ENCODE measurements at places on chromosomes 2 and 18.

- DNase-seq, result no peak
Observed at GRCh38 chr18:8948471-8949149, 153.9 kb upstream of the NDUFV2 start.

- no peak for DNase-seq
Observed at GRCh38 chr2:151363709-151364108, 6.3 kb downstream of the TNFAIP6 start.

DNA sequence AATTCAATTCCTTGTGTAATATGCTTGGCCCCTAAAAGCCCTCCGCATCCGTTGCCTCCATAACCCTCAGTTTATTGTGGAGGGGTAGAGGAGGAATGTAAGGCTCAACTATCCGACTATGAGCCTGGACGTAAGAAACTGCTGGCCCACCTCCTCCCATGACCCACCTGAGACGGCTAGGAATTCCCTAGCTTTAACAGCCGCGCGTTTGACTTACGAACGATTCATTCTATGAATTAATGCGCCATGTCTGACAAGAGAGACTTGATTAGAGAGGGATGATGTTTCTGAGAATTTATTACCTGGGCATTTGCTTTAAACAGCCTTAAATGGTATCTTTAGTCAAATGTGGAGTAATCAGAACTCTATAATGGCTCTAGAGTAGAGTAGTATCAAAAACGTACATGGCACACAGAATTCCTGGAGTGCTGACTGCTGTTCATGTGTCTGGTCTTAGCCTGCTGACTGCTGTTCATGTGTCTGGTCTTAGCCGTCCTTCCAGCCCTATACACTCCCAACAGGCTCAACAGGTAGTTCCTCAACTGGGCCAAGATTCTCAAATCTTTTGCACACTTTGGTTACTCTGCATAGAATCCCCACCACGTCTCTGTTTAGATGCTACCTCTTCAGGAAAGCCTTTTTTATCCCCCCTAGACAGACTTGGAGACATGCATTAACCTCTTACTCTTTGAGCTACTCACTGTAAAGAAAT is 899 bp upstream of the GFPT1 start:
- no peak for DNase-seq

DNA sequence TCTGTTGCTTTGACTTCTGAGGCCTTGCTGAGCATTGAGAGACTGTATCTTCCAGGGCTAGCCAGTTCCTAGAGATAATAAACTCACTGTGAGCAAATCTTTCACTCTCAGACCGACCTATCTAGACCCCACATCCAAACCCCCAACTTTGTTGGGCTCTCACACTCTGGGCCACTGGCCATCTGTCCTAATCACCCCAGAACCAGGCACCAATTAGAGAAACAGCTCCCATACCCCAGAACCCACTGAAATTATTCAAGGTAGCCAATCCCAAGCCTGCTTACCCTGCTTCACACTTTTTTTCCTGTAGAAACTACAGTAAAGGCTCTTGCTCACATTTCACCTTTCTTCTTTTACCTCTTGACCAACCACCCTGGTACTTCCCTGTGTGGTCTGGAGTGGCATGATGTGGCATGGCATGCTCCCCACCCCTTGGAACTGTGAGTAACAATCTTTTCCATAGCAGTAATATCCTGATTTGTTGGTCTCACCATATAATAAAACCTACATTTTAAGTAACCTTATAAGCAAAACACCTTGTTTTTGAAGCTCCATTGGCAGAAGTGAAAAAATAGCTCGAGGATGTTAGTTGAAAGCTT is 55.2 kb downstream of the ANKRD12 start:
- DNase-seq, result no peak

- peak; percentile 54 for DNase-seq
Observed at GRCh38 chr2:222708274-222708710, 36.8 kb downstream of the MOGAT1 start.

DNA sequence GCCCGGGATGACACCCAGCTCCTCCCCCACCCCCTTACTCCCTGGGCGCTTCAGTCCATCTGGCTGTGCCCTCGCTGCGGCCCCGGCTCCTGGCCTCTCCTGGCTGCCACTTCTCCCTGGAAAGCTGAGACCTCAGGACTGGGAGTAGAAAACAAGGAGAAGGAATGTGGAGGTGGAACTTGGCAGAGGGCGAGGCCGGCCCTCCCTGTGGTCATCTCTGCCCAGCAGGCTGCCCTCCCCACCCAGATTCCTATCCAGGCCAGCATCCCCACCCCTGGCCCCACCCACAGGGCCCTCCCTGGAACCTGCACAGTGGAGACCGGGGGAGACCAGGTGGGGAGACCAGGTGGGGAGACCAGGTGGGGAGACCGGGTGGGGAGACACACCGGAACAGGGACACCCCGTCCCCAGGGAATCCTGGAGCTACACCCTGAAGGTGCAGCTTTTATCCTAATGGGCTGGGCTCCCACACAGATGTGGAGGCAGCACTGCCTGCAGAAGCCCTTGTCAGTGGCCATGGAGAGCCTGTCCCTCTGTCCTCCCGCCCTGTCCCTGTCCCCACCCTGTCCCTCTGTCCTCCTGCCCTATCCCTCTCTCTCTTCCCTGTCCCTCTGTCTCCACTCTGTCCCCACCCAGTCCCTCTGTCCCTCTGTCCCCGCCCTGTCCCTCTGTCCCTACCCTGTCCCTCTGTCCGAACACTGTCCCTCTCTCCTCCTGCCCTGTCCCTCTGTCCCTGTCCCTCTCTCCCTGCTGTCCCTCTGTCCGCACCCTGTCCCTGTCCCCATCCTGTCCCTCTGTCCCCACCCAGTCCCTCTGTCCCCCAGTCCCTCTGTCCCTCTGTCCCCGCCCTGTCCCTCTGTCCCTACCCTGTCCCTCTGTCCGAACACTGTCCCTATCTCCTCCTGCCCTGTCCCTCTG is 157.1 kb downstream of the PXDN start:
- DNase-seq, result no peak

GRCh38 chr2:65380255-65380654 is 52.1 kb downstream of the SPRED2 start:
- DNase-seq, result no peak

GRCh38 chr2:60793169-60793568 is 37.1 kb downstream of the PAPOLG start:
- no peak for DNase-seq

DNA sequence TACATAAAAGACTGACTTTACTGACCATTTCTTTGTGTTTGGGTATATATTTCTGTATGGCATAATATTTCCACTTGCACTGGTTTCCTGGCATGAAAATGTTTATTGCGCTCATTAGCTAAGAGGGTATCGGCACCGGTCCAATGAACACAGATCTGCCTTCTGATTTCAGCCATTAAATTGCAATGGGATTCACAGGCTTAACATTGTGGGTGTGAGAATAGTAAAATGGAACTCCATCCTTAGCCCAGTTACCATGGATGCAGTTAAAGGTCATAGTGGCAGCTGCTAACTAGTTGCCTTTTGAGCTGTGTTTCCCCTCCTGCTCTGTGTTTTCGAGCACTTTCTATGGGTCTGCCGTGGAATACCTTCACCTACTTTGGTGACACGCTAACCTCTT is 352.6 kb upstream of the POU3F3 start:
- no peak for DNase-seq

- DNase-seq, result no peak
Observed at GRCh38 chr2:14420851-14421250, 211.7 kb upstream of the LRATD1 start.

- DNase-seq, result no peak
Observed at GRCh38 chr2:33967103-33967502, 368.0 kb upstream of the FAM98A start.

- DNase-seq, result no peak
Observed at GRCh38 chr2:236571145-236571544, 1.5 kb downstream of the ACKR3 start.

DNA sequence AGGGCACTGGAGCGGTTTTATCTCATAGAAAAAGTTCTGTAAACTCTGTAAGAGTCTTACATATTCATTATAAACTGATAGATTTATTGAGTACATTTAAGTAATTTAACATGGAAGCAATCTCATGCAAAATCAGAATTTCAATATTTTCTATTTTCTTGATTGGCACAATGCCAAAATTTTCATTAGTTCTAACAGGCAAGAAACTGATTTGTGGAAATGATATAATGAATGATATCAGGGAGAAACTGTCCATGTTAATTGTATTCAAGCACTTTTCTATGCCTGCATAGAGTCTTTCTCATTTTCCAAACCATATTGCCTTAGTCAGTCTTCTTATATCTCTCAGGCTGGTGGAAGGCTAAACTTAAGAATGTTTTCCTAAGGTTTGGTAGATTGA is 23.0 kb upstream of the SPAG16 start:
- no peak for DNase-seq

DNA sequence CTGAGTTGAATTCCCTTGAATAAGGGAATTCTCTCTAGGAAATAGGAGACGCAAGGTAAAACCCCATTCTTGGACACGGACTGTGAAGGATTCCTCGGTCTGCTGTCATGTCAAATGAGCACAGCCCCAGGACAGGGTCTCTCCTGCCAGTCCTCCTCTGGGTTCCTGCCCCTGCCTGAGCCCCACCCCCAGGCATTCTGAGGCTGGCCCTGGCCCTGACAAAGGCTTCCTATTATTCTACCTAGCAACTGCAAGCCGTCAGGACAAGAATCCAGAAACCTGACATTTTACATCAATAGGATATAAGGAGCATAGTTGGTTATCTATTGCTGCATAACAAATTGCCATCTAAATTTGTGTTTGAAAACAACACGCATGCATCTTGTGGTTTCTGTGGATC is 253.3 kb upstream of the AGAP1 start:
- no peak for DNase-seq

DNA sequence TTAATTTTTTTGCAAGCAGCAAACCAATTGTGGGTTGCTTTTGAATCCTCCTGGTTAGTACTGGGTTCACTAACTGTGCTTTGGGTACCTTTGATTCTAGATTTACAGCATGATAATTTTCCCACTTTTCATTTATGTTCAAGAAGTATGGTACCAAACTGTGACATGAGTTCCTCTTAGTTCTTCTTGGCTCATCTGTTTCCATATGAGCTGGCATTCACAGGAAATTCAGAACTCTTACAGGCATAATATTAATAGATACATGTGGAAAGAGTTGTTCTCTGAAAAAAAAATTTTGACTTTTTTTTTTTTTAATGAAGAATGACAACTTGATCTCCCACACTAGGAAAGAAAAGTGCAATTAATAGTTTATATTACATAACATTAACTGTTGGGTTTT is 59.4 kb downstream of the FMNL2 start:
- no peak for DNase-seq

- no peak for DNase-seq
Observed at GRCh38 chr2:178194600-178195389, 483 bp downstream of the OSBPL6 start.

DNA sequence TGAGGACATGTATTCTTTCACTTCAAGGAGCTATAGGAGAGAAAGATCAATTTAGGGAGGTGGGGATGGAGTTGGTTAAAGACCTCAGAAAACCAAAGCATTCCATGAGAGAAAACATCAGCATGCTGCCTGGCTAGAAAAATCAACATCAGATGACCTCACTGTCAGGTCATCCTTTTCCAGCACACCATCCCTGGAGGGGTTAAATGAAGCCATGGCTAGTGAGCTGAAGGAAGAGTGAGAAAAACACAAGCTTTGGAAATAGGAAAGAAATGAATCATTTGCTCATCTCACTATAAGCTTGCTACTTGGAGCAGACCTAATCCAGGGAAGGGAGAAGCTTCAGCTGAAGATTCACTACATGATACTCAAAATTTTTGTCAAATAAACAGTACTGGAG is 109.5 kb upstream of the ITGB6 start:
- no peak for DNase-seq

Measured in AML-193 (cell line).